Putamen (tissue), 1 donor: ENCODE measurements at places on chromosomes 6 and 20.
A peak's percentile ranks its signal among the peaks of the same experiment; 100 is the strongest.

- no peak for DNase-seq
Measured at GRCh38 chr6:25172819-25173218, 106.4 kb upstream of the CARMIL1 start.

DNA sequence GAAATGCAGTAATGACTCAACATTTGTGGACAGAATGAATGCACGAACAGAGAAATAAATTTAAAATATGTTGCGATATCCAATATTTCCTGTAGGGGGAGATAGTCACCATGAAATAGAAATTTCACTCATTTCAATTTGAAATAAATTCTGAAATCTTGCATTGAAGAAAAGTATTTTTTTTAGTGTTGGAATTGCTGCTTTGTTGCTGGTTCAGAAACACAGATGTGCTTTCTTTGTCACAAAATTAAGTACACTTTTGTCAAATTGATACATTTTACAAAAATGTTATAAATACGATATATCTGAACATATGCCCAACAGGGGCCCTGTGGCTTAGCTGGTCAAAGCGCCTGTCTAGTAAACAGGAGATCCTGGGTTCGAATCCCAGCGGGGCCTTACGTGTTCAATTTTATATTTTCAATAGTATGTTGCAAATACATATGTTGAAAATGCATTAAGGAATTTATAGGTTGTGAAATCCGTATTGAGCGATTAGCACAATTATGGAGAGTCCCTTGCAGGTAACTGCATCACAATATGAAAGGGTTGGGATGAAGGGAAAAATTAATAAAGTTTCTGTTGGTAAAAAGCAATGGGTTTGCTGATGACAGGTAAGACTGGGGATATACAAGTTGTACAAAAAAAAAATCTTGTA is 85.4 kb upstream of the PRSS16 start:
- DNase-seq, result peak; percentile 49

GRCh38 chr6:26268659-26269402 is 96.2 kb upstream of the BTN3A2 start:
- DNase-seq, result no peak

- DNase-seq, result no peak
Measured at GRCh38 chr6:129211626-129212025, 328.7 kb downstream of the LAMA2 start.

- DNase-seq, result no peak
Measured at GRCh38 chr6:157908369-157909281, 73.0 kb upstream of the SYNJ2 start.
